ENCODE measurements at places on chromosomes 2 and 18.

GRCh38 chr2:190980630-190981209, 33.3 kb downstream of the STAT1 start:
- no peak for DNase-seq

DNA sequence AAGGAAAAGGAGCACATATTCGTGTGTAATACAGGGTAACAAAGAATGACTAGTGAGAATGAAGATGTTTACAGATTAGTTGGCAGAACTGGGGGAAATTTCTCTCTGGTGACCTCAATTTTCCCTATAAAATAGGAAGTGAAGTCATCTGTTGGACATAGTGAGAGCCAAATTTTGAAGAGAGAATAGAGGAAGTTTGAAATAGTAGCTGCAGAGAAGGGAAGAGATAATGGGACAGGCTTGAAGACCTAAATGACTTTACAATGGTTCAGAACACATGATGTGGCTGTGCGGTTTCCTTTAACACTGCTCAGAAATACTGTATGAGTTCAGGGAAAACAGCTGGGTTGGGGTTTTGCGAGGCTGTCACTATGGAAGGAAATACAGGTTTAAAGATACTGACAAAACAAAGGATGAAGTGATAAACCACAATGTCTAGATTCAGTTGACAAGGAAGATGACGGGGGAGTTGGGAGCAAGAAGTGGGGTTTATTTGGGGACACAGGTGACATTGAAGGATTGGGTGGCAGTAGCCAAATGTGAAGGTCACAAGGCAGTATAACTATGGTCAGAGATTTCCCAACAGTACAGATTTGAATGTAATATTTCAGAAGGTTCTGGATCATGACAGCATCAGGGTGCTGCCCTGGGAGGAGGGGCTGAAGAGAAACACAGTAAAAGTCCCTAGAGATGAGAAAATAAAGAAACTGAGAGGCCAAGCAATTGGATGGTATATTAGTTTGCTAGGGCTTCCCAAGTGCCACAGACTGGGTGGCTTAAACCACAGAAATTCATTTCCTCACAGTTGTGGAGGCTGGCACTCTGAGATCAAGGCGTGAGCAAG, 82.6 kb upstream of the TANK start:
- peak; percentile 50 for DNase-seq

- no peak for DNase-seq
These were observed 4.0 kb upstream of the LYG2 start for GRCh38 chr2:99259465-99259864.

DNA sequence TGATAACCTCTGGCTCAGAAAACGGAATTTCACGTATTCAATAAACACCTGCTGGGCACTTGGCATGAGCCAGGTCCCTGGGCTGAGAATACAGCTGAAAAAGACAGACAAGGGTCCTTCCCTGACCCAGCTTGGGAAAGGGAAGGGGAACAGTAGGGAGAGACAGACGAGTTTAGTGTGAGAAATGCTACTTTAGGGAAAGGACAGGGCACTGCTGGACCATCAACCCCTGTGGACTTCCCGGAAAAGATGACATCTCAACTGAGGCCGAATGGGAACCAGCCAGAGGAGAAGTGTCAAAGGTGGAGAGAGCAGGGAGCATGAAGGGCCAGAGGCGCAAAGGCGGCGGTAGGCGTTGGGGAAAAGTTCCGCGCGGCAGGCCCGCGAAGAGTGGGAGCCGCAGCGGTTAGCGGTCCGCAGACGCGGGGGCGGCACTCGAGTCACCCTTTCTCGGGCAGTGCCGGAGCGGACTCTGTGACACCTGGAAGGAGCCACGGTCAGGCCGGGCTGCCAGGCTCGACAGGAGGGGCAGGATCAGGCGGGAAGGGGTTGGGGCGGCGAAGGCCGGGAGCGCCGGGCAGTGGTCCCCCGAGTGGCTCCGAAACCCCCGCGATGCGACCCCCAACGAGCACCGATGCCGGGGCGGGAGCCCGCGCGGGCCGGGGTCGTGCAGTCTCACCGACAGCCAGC, 519 bp downstream of the TEX261 start:
- DNase-seq, result no peak

DNA sequence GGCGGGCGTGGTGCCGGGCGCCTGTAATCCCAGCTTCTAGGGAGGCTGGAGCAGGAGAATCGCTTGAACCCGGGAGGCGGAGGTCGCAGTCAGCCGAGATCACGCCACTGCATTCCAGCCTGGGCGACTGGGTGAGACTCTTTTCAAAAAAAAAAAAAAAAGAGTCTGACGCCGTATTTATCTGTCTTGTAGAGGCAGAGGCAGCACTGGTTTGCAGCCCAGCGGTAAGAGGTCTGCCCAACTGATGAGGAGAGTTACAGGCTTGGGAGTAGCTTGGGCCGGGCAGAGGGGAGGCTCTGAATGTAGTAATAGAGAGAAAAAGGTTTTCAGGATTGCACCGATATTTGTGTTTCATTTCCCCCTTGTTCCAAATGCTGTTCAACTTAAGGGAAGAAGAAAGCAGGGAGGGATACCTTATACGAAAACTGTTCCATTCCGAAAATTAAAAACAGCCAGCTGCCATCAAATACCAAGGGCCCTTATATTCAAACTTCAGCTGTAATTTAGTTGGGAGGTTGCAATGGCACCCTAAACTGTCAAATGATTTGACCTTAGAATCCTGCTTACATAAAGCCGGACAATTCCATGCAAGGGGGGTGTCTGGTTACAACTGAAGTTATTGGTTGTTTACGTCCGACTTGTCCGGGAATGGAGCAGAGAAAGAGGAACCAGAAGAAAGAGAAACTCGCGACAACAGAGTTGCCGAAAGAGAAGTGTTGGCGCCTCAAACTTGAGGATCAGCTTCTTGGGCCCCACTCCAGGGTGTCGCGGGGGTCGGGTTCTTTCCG, 9.2 kb upstream of the SP9 start:
- no peak for DNase-seq

DNA sequence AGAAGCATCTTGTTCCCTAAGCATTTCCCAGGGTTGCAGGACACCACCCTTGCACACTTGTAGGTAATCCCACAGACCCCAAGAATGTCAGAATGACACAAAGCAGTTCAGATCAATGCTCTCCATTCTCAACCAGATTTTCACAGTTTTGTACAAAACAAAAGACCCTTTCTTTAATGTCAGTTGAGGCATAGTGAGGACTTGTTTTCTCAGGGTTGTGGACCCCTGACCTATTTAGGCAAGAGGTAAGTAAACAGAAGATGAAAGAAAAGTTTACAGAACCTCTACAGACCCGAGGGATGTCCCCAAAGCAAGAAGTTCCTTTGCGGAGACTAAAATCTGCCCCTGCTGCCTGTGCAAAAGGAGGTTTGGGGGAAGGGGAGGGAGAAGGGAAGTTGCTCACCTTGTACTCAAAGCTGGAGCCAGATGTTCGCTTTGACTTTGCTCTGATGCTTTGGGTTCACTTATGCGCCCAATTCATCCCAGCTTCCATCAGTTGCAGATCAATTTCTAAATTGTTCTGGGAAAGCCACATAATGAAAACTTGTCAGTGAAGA, 635.4 kb downstream of the EPHA4 start:
- no peak for DNase-seq

- no peak for DNase-seq
These were observed 11.4 kb upstream of the NDUFV2 start for GRCh38 chr18:9091066-9091476.

- peak; percentile 43 for DNase-seq
These were observed 301.3 kb upstream of the RGPD4 start for GRCh38 chr2:107525406-107525805.

GRCh38 chr2:212998626-212999359, 152.6 kb downstream of the IKZF2 start:
- DNase-seq, result peak; percentile 18

DNA sequence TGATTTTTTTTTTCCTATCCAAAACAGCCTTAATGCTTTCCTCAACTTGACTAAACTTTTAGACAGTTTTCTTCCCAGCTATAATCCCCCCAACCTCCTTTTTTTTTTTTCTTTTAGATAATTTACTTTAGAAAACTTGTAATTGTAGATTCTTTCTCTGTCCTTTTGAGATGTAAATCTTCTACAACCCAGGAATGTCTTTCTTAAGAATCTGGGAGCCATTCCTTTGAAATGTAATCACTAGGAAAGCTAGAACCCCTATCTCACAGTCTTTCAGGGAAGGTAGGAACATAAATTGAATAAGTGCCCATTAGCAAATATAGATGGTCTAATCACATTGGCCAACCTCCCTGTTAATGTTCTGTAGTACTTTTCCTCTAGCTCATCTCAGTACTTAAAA, 285.4 kb downstream of the NUP35 start:
- no peak for DNase-seq

DNA sequence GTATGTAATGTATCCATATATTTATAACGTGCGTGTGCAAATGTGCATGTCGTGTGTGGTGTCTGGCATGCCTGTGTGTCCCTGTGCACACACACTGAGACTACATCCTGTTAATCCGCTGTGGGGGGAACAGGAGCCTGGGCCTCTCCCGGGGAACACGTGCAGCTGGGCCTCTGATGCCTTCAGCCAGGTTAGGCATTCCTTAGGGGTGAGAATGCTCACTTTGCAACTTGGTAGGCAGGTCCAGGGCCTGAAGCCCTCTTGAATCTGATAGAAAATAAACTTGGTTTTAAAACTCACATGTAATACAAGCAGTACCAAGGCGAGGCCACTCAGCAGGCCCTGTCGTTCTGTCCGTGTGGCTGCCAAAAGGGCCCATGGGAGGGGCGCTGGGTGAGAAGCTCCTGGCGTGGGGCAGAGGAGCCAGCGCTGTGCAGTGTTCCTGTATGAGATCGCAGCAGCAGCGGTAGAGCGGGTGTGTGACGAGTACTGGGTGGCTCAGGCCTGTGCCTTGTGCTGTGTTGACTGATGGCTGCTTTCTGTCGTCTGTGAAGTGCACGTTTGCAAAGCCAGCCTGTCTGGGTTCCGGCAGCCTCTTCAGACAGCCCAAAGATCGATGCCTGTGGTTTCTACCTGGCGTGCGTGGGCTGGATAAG, 16.2 kb downstream of the SALL3 start:
- DNase-seq, result no peak

DNA sequence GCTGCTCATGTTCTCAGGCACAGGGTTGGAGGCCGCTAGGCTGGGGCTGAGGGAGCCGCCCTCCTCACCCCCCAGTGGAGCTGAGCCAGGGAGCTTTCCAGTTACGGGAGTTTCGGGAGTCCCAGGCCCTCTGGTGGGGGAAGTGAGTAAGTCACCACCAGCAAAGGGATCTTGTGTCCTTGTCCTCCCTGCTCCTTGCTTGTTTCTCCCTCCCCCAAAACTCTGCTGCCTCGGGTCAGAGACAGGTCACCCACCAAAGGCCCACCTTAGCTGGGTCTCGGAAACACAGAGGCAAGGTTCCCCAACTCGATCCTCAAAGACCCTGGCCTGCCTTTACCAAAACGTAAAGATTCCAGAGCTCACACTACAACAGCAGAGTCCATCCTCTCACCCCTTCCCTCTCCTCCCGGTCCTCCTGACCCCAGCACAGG, 60.5 kb upstream of the POMC start:
- DNase-seq, result peak; percentile 61

DNA sequence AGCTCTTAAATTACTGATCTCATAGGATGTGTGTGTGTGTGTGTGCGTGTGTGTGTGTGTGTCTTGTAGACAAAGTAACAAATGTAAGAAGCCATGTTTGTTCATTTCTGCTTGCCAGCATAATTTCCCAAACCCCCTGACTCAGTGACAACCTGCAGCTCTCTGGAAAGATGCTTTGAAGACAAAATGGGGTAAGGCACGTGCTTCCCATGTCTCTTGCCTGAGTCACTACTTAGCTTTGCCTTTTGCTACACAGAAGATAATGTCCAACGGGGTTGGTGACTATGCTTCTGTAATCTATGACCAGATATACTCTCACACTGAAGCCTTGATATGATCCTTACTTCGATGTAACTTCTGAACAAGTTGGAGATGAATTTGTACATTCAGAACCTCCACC, 332.0 kb downstream of the SLC4A3 start:
- DNase-seq, result peak; percentile 59

GRCh38 chr2:71070294-71071093, 2.0 kb downstream of the NAGK start:
- DNase-seq, result no peak

DNA sequence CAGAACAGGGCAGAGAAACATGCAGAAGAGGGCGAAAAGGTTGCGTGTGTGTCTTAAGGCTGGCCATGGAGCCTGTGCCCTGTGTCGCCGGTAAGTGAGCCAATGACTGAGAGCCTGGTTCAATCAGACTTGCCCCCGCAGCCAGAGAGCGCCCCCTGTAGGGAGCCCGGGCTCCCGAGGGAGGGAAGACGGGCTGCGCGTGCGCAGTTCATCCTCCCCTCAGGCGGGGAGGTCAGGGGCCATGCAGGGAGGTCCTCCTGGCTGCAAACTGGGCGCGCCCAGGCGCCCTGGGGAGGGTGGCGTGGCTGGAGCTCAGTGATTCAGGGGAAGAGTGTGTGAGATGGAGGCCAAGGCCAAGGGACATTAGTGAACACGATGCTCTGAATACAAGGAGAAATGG, 276.6 kb downstream of the PHLPP1 start:
- DNase-seq, result no peak

- DNase-seq, result no peak
These were observed 65.2 kb downstream of the RNF152 start for GRCh38 chr18:61827591-61827990.

DNA sequence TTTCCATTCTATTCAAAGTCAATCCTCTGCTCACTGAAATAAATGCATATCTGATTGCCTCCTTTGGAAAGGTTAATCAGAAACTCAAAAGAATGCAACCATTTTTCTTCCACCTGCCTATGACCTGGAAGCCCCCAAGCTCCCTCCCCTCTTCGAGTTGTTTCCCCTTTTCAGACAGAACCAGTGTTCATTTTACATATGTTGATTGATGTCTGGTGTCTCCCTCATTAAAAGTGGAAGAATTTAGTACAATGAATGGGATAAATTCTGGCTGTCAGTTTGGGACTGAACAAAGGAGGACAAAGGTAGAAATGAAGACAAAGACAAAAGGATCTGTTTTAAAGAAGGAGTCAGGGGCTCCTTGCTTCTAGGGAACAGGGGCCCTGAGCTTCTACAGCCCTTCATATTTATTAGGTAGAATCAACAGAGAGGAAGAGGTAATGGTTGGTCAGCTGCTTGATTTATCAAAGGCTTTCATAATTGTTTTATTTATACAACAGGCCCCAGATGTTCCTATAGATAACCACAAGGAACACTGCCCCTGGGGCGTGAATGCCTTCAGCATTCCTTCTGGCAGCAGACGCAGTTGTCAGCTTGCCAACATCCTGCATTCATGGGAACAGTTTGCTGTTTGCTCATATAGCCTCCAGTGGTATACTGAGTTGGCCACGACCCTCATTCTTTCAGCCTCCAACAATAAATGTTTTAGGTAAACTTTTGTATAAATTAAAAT, 949.8 kb upstream of the LRATD1 start:
- peak; percentile 39 for DNase-seq

- DNase-seq, result no peak
These were observed 62.6 kb upstream of the PSMD14 start for GRCh38 chr2:161245671-161246070.

- peak; percentile 31 for DNase-seq
These were observed 252.9 kb downstream of the PRKCE start for GRCh38 chr2:45904267-45904945.
